ENCODE measurements at places on chromosomes 7 and 10.

- peak; percentile 49 for DNase-seq
Observed at GRCh38 chr7:21352540-21353387, 75.1 kb upstream of the SP4 start.

DNA sequence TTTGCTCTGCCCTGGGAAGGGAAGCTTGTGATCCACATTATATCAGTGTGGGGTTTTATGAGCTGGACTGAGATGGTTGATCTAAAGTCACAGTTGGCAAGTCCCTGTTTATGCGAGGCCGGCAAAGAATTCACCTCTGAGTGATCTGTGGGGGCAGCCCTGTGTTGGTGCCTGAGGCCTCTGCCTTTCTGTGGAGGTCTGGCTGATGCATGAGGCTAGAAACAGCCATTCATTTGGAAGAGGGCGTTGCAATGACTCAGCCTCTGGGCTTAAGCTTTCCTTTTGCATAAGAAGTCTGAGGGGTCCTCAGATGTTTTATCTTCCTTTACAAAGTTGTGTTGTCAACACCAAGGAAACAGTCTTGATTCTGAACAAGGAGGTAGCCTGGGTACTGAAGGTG lies 126.9 kb downstream of the MGMT start:
- no peak for DNase-seq

- DNase-seq = no peak
Observed at GRCh38 chr7:148260599-148260998, 330.0 kb upstream of the C7orf33 start.

DNA sequence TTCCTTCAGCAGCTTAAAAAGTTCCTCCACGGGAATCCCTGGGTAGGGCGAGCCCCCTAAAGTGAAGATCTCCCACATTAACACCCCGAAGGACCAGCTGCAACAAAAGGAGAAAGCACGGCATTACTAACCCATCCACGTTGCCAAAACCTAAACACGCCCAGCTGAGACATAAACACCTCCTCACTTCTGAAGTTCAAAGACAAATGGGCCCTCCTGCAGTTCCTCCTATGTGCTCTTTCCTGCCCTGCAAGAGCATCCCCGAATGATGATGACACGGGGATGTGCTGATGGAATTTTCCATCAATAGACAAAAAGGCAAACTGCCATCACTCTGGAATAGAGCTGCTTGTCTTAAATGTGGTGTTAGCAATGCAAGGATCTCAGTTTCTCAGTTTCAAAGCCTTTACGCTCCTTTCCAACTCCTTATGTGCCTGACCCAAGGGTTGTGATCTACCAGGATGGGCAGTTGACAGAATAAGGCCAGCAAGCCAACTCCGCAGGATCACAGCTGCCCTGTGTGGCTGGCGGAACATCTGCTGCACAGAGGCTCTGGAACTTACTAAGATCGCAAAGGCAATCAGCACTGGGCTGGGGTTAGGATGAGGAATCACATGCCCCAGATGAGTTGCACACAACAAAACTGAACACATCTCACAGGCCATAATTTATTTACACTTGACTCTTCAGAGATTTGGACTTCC lies 112.7 kb downstream of the FGFR2 start:
- no peak for DNase-seq

DNA sequence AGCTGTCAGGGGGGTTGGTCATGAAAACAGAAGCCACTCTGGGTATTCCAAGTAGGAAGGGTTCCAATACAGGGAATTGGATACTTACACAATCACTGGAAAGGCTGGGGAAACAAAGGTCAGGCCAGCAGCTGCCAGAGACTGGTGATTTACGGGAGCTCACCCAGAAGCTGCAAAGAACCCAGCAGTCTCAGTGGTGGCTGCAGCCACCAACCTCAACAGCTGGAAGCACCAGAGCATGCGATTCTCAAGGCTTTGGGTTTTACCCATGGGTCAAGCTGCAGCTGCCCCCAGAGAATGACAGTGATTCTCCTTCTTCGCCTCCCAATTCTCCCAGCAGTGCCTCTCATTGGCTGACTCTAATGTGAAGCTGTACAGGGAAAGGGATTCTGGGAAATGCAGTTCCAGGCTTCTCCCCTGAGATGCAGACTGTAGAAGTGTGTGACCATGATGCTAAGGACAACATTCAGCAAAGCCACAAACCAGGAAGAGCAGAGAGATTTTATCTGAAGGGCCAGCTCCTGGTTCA lies 107.2 kb upstream of the TCF7L2 start:
- no peak for DNase-seq

- no peak for DNase-seq
Observed at GRCh38 chr10:8049045-8049864, 5.2 kb upstream of the GATA3 start.

DNA sequence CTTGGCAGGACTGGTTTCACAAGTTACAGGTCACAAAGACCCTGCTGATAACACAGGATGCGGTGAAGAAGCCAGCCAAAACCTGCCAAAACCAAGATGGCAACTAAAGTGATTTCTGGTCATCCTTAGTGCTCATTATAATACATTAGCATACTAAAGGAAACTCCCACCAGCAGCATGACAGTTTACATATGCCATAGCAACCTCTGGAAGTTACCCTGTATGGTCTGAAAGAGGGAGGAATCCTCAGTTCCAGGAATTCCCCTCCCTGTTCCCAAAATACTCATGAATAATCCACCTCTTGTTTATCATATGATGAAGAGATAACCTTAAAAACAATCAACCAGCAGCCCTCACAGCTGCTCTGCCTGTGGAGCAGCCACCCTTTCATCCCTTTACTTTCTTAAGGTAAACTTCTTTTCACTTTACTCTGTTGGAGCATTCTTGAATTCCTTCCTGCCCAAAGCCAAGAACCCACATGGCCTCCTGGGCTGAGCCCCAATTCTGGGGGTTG lies 21.9 kb downstream of the DPY19L1 start:
- no peak for DNase-seq

DNA sequence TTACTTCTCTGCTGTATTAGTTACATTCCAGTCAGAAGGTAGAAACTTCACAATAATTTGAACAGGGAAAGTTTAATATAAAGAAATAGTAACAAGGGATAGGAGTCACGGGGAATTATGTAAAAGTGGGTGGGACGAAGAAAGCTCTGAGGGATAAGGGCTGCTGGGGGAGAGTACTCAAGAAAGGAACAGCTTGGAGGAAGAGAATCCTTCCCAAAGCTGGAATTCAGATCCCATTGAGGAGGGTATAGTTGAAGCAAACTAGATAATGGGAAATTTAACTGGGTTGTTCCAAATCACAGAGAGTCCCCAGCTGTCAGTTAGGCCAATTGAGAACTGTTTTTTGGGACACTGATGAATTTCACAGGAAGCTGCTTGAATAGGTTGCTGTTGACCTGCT lies 53.2 kb upstream of the MACC1 start:
- DNase-seq = no peak

- DNase-seq = no peak
Observed at GRCh38 chr7:121871188-121871587, 1.8 kb upstream of the PTPRZ1 start.

GRCh38 chr7:148872188-148872587 lies 11.9 kb downstream of the EZH2 start:
- no peak for DNase-seq

- no peak for DNase-seq
Observed at GRCh38 chr10:71397296-71398212, 834 bp downstream of the CDH23 start.

DNA sequence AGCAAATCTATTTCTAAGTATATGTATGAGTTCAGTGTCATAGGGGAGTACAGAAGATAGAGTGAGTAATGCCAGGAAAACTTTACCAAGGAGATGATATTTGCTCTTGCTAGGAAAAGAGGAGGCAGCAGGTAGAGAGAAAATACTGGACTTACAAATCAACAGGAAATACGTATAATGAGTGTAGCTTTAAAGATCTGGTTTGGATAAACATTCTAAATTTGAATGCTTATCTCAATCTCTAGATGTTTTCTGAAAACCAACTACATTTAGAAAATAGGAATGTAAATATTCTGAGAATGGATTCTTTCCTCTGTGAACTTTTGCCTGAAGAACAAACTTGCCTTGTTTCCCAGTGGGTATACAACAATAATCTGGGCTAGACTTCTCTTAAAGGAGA lies 46.9 kb upstream of the GNAI1 start:
- DNase-seq = no peak

DNA sequence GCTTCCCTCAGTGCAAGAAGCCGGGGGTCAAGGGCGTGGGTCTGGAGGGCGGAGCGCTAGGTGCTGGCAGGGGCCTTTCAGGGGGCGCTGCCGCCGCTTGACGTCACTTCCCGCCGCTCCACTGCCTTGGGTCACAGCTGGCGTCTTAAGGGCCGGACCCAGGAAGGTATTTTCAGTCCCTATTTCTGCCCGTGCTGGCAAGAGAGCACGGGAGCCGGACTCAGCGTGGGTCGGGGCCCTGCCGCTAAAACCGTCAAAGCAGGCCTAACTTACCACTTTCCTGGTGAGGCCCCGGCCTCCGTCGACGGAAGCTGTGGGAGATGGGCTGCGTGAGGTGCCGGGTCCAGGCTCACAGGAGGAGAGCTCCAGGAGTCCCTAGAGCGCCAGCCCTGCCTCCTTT lies 12.0 kb downstream of the VAX1 start:
- DNase-seq = no peak

GRCh38 chr10:67609996-67610793 lies 85.8 kb downstream of the CTNNA3 start:
- DNase-seq = no peak

- DNase-seq = no peak
Observed at GRCh38 chr10:73649876-73650536, 5.8 kb downstream of the SYNPO2L start.

DNA sequence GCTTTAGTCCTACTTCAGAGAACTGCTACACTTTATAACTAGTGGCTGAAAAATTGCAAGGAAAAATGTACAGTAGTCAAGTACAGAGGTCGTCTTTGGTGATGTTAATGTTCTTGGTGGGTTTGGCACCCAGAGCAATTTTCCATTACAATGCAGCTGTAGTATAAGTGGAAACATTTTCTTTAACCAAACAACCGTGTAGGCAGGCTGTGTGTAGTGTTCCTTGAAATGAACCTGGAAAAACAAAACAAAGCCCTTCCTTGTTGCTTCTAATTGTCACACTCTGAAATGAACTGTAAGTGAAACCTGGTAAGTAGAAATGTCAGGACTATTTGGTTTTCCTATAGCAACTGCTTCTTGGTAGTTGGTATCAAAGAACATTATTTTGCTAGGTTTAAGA lies 256.9 kb downstream of the MDFIC start:
- no peak for DNase-seq

All from CD4-positive, alpha-beta T cell treated with Interleukin-6 at 100 ng/mL for 8 hours (primary cell).